ENCODE measurements at places on chromosomes 13 and 19. TPM values are rescaled to one million over a fixed set of nuclear protein-coding genes. Genes with fewer than 3 reads are reported as not detected.
A peak's percentile ranks its signal among the peaks of the same experiment; 100 is the strongest.

ANGPTL4 gene
- 8.4 TPM for total RNA-seq

LRG1 gene
- total RNA-seq, result 0.41 TPM

SYT3 gene
- 0.22 TPM for total RNA-seq

ZNF446 gene
- total RNA-seq, result 4.9 TPM

PNMA8B gene
- 0.55 TPM for total RNA-seq

LGI4 gene
- total RNA-seq, result 8.4 TPM

RPS16 gene
- 1,107 TPM for total RNA-seq

KLK2 gene
- not detected for total RNA-seq

YJEFN3 gene
- 7.8 TPM for total RNA-seq

RAB3D gene
- total RNA-seq, result 7.2 TPM

DNA sequence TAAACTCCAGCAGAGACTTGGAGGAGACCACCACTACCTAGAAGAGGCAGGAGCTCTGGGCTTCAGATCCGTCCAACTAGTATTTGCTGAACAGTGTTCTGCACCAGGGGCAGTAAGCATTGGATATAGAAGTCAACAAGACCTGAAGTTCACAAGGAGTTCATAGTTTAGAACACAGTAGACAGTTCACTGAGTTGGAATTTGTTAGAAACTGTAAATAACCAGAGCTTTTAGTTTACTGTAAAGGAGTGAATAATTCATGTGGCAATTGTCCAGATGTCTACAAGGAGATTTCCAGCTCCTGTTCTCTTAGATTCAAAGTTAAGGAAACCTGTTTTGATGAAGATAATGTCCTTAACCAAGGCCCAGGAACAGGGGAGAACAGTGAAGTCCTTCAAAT is 128.9 kb downstream of the COG6 start:
- no peak for DNase-seq
- H3K36me3 ChIP-seq, result no peaks in the 10 kb centered on the region
- peaks cover 38% of the 10 kb centered on the region for H3K4me1 ChIP-seq
- no peak overlapping the region for H3K27ac ChIP-seq

GRCh38 chr19:18649371-18650020 is 12.7 kb downstream of the KLHL26 start:
- H3K27ac ChIP-seq, result peak overlapping the region; percentile 92
- no peaks in the 10 kb centered on the region for H3K27me3 ChIP-seq
- peaks cover 61% of the 10 kb centered on the region for H3K4me1 ChIP-seq
- H3K36me3 ChIP-seq, result no peaks in the 10 kb centered on the region

- H3K36me3 ChIP-seq, result no peaks in the 10 kb centered on the region
Observed at GRCh38 chr19:6481541-6482342, at the start of gene DENND1C. Gene DENND1C, minus strand, starts transcription at chr19:6481787. Its CDS starts 92 bp downstream, at chr19:6481695.

GRCh38 chr13:46668931-46669525 is 116.1 kb downstream of the LRCH1 start:
- no peak for DNase-seq
- peak overlapping the region; percentile 61 for H3K27ac ChIP-seq
- H3K4me3 ChIP-seq, result no peak overlapping the region

- peaks cover 81% of the 10 kb centered on the region for H3K4me1 ChIP-seq
- H3K27ac ChIP-seq, result peak overlapping the region; percentile 86
- H3K4me3 ChIP-seq, result no peak overlapping the region
- H3K36me3 ChIP-seq, result peaks cover 42% of the 10 kb centered on the region
- DNase-seq, result peak; percentile 68
Observed at GRCh38 chr13:98450539-98451111, 126.3 kb downstream of the STK24 start.

GRCh38 chr19:3094601-3095440 is 659 bp downstream of the GNA11 start:
- peak overlapping the region; percentile 100 for H3K4me3 ChIP-seq
- no peaks in the 10 kb centered on the region for H3K36me3 ChIP-seq
- DNase-seq, result no peak
- peaks cover 58% of the 10 kb centered on the region for H3K4me1 ChIP-seq
- H3K27ac ChIP-seq, result peak overlapping the region; percentile 99

- H3K27ac ChIP-seq, result peak overlapping the region; percentile 39
- peak overlapping the region; percentile 7 for H3K4me3 ChIP-seq
- peaks cover 14% of the 10 kb centered on the region for H3K4me1 ChIP-seq
- peaks cover 27% of the 10 kb centered on the region for H3K36me3 ChIP-seq
- H3K27me3 ChIP-seq, result no peaks in the 10 kb centered on the region
Observed at GRCh38 chr13:49367640-49368422, 76.0 kb downstream of the CAB39L start.

- H3K4me3 ChIP-seq, result no peak overlapping the region
- H3K27me3 ChIP-seq, result peaks cover 87% of the 10 kb centered on the region
- H3K36me3 ChIP-seq, result no peaks in the 10 kb centered on the region
Observed at GRCh38 chr13:111876506-111876905, 190.4 kb upstream of the SOX1 start.

DNA sequence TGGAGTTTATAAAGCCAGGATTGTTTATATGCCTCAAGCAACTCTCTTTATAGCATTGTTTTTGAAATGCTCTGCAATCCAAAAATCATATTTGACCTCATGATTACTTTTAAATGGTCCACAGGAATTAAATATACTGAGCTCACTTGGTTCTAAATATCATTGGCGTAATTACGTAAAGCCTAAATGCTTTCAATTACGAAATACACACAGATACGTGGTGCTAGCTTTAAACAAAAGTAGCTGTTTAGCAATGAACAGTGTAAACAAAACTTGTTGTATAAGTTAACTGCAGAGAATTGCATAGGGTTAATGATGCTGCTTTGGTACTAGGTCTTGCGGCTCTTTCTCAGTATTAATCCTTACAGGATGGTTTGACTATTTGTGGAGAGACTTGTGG is 346.6 kb downstream of the COG6 start:
- no peaks in the 10 kb centered on the region for H3K27me3 ChIP-seq
- no peak overlapping the region for H3K27ac ChIP-seq
- no peak overlapping the region for H3K4me3 ChIP-seq
- no peaks in the 10 kb centered on the region for H3K36me3 ChIP-seq

- no peak overlapping the region for H3K4me3 ChIP-seq
- peaks cover 17% of the 10 kb centered on the region for H3K36me3 ChIP-seq
- H3K27ac ChIP-seq, result peak overlapping the region; percentile 39
- DNase-seq, result no peak
- H3K27me3 ChIP-seq, result no peaks in the 10 kb centered on the region
Observed at GRCh38 chr19:48348045-48348444, 15.7 kb downstream of the TMEM143 start.

- no peak overlapping the region for H3K27ac ChIP-seq
- no peaks in the 10 kb centered on the region for H3K4me1 ChIP-seq
- H3K27me3 ChIP-seq, result no peaks in the 10 kb centered on the region
- no peak overlapping the region for H3K4me3 ChIP-seq
- DNase-seq, result no peak
Observed at GRCh38 chr13:105602956-105603670, 932.3 kb downstream of the EFNB2 start.

DNA sequence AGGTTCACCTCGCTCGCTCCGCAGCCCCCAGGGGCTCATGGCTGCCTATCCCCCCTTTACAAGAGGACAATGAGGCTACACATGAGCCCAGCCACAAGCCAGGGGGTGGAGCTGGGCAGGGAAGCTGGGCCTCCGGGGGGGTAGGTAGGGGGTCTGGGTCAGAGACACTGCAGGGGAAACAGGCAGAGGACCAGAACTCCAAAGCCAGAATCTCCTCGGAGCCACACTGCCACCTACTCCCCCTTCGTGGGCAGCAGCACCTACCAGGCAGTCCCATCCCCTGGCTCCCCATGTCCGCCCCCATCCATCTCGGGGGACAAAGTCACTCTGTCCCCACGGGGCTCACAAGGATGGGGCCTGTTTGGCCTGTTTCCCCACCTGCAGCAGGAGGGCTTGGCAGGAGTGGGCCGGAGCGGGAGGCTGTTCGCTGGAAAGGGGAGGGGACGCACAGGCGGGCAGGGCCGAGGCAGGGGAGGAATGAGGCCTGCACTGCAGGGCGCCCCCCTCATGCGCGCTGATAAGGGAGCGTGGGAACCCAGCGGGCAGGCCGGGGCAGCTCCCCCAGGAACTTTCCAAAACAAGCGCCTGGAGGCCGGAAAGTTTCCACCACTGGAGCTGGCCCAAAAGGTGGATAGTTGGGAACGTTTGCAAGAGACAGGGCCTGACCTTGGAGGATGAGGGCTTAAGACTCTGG is 545 bp upstream of the ISYNA1 start:
- H3K36me3 ChIP-seq, result peaks cover 15% of the 10 kb centered on the region
- H3K27me3 ChIP-seq, result no peaks in the 10 kb centered on the region
- H3K27ac ChIP-seq, result peak overlapping the region; percentile 86
- H3K4me1 ChIP-seq, result peaks cover 49% of the 10 kb centered on the region

DNA sequence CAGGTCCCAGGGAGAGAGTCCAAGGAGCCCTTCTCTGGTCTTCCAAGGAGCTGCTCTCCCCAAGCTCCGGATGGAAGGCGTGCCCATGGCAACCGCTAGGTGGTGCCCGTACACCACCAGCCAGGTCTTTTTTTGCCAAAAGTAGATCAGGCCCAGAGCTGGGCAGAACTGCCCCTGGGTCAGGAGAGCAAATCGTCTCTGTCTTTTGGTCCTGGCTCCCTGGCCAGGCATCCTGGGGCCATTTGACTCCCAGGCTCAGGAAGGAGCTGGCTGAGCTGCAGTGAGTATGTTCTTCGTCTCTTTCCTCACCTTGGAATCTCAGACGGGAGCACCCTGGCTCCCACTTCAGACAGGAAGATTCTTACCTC is 24.6 kb upstream of the BCL3 start:
- no peak overlapping the region for H3K4me3 ChIP-seq
- peak; percentile 76 for DNase-seq
- H3K27ac ChIP-seq, result peak overlapping the region; percentile 69
- peaks cover 45% of the 10 kb centered on the region for H3K4me1 ChIP-seq
- no peaks in the 10 kb centered on the region for H3K27me3 ChIP-seq

GRCh38 chr13:23377579-23377978 is 55.9 kb downstream of the SACS start:
- DNase-seq, result no peak
- H3K27ac ChIP-seq, result peak overlapping the region; percentile 68
- no peaks in the 10 kb centered on the region for H3K36me3 ChIP-seq
- peaks cover 56% of the 10 kb centered on the region for H3K4me1 ChIP-seq
- H3K4me3 ChIP-seq, result peak overlapping the region; percentile 8

DNA sequence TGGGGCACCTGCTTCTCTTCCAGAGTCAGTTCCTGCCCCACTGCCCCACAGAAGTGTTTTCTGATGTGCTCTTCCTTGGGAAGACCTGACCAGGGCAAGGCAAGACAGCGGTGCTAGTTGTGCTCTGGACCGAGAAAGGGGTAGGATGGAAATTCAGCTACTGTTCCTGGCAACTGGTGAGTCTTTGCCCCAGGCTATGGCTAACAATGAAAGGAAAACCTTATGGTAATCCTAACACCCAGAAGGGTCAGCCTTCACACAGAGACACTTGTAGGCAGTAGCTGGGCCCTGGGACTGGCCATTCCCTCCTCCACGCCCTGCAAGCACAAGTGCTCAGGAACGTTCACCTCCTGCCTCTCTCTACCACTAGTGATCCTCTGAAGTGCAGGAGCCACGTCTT is 9.6 kb upstream of the CYSLTR2 start:
- no peak overlapping the region for H3K4me3 ChIP-seq
- peaks cover 6% of the 10 kb centered on the region for H3K27me3 ChIP-seq
- H3K36me3 ChIP-seq, result no peaks in the 10 kb centered on the region
- no peak for DNase-seq

DNA sequence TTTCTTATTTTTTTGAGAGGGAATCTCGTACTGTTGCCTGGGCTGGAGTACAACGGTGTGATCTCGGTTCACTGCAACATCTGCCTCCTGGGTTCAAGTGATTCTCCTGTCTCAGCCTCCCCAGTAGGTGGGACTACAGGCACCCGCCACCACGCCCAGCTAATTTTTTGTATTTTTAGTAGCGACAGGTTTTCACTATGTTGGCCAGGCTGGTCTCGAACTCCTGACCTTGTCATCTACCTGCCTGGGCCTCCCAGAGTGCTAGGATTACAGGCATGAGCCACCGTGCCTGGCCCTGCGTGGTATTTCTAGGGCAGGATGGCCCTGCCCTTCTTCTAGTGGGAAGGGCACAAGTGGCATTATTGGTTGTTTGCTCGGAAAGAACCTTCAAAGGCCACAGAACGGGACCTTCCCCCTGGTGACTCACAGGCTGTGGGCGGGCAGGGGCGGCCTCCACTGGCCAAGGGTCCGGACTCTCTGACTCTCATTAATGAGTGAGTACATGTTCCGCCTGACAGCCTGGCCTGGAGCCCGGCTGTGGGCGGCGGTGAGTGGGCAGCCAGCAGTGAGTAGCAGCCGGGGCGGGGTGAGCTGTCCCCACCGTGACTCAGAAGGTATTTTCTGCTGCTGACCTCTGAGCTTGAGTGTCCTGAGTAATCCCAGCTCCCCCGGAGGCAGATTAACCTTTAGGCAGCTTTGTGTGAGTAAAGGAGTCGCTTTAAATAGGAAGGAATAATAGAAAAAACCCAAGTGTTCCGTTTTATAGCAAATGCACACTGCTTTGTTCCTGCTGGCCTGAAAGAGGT is 5.1 kb downstream of the DOT1L start:
- no peaks in the 10 kb centered on the region for H3K27me3 ChIP-seq
- DNase-seq, result peak; percentile 97
- H3K36me3 ChIP-seq, result peaks cover 3% of the 10 kb centered on the region
- H3K4me3 ChIP-seq, result peak overlapping the region; percentile 44
- H3K4me1 ChIP-seq, result peaks cover 98% of the 10 kb centered on the region

DNA sequence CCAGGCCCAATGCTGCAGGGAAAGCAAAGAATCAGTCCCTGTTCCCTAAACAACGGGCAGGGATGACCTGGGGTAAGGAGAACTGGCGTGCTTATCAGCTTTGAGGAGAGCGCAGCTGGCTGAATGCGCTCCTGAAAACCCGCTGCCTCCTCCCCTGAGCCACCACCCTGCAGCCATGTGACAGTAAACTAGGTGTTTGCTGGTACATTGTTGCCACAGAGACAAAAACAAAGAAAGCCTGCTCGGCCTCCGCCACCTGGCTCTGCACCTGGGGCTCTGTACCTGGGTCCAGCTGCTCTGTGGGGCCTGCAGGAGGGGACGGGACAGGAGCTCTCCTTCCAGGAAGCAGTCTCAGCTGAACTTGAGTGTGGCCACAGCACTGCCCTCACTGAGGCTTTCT is 21.8 kb downstream of the MCF2L start:
- H3K27me3 ChIP-seq, result no peaks in the 10 kb centered on the region
- H3K36me3 ChIP-seq, result peaks cover 4% of the 10 kb centered on the region
- DNase-seq, result no peak
- no peak overlapping the region for H3K4me3 ChIP-seq

- no peaks in the 10 kb centered on the region for H3K36me3 ChIP-seq
- H3K27ac ChIP-seq, result peak overlapping the region; percentile 89
- H3K4me3 ChIP-seq, result peak overlapping the region; percentile 79
- peaks cover 56% of the 10 kb centered on the region for H3K4me1 ChIP-seq
- DNase-seq, result peak; percentile 90
- H3K27me3 ChIP-seq, result no peaks in the 10 kb centered on the region
Observed at GRCh38 chr19:35644987-35645679, 3.0 kb upstream of the COX6B1 start.
